GM19239 (cell line): ENCODE measurements at places on chromosomes 7 and 10.

DNA sequence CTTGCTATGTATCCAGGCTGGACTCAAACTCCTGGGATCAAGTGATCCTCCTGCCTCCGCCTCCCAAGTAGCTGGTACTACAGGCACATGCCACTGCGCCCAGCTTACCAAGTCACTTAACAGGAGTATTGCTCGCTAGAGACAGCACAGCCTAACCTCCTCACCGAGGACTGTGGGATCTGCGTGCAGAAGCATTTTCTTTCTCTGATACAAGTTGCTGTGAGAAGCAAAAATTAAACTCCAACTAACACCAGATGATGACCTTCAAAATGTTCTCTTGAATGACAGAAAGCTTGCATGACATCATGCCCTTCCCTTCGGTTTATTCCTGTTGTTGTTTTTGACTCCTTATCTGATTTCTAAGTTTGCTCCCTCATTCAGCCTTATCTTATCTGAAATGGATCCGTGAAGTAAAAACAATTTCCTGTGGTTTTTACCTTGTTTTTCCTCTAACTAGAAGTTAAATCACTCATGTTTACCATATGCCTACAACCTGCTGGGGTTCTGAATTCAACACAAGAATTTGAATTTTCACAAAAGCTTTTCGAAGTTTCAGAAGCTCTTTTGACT lies 94.4 kb upstream of the KIF5B start:
- no peak for DNase-seq

DNA sequence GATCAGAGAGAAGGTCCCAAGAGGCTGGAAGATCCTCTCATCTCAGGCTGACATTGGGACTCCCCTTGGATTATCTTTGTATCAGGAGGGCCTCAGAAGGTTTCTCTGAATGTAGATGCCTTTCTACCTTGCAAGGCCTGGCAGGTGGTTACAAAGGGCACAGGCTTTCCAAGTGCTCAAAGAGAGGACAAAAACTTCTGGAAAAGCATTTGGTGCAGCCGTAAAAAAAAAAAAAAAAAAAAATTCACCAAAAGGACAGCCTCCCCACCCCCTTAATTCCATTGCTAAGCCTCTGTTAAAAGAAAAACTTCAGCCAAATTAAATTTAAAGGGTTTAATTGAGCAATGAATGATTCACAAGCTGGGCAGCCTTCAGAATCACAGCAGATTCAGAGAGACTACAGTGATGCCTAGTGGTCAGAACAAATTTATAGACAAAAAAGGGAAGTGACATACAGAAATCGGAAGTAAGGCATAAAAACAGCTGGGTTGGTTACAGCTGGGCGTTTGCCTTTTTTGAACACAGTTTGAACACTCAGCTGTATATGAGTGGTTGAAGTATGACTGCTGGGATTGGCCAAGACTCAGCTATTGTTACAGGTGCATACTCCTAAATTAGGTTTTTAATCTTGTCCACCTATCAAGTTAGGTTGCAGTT lies 42.5 kb upstream of the LRGUK start:
- DNase-seq, result no peak

DNA sequence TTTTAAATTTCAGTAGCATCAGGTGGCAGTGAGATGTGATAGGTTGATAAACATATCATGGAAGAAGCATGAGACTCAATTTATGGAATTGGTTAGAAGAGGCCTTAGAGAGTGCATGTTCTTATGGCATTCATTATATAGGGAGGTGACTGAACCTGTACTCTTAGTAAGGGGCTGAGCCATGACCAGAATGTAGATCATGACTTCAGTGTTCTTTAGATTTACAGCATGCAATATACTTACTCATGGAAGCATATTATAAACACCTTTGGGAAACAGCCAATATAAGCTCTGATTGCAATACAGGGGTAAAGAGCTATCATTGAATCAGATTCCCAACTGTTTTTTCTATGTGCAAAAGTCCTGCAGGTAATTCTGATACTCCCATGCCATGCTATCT lies 50.2 kb downstream of the NT5C3A start:
- no peak for DNase-seq

- DNase-seq, result no peak
Observed at GRCh38 chr7:37713613-37714012, 30.0 kb downstream of the GPR141 start.

DNA sequence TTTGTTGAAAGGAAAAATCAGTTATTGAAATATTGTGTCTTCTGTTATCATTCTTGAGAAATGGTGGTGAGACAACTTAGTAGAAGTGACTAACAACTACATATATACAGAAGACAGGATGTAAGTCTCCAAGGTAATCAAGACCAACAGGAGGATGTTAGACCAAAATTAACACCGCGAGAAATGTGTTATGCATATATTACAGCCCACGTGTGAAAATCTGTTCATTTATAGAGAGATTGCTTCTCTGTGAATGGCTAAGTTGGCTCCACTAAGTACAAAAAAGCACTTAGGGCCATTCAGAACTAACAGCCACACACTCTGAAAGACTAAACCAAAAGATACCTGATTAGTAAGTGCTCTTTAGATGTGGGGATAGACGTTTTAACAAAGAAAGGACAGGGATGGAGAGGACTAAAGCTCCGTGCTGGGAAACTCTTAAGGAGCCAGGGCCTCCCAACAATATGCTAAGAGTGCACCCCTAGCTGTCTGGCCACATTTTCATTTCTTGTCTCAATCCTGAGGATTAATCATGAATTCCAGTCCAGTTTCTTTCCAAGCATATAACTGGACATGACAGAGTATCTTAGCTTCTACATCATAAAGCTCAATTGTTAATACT lies 26.5 kb downstream of the HDAC9 start:
- DNase-seq, result no peak

DNA sequence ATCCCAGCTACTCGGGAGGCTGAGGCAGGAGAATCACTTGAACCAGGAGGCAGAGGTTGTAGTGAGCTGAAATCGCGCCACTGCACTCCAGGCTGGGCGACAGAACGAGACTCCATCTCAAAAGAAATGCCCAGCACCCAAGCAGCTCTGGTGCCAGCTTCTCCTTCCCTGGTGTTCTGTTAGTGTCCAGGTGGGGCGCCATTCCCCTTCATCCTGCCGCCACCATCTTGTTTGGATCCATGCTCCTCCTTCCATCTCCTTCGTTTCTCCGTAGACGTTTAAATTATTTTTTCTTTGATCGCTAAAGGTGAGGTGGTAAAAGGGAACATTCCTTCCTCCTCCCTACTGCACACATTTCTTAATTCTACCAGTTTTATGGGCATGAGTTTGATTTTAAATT lies 30.3 kb downstream of the PROSER2 start:
- no peak for DNase-seq

- DNase-seq, result no peak
Observed at GRCh38 chr10:34628174-34628796, 186.8 kb downstream of the PARD3 start.

DNA sequence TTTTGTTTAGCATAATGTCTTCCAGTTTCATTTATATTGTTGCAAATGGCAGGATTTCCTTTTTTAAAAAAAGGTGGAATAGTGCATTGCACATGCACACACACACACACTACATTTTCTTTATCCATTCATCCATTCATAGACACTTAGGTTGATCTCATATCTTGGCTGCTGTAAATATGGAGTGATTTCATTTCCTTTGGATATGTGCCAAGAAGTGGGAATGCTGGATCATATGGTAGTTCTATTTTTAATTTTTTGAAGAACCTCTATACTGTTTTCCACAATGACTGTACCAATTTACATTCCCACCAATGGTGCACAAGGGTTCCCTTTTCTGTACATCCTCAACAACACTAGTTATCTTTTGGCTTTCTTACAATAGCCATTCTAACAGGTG lies 68.9 kb downstream of the EBLN1 start:
- no peak for DNase-seq
